Activated T-cell treated with anti-CD3 and anti-CD28 coated beads for 48 hours (primary cell): ENCODE measurements at places on chromosomes 11 and 22.

DNA sequence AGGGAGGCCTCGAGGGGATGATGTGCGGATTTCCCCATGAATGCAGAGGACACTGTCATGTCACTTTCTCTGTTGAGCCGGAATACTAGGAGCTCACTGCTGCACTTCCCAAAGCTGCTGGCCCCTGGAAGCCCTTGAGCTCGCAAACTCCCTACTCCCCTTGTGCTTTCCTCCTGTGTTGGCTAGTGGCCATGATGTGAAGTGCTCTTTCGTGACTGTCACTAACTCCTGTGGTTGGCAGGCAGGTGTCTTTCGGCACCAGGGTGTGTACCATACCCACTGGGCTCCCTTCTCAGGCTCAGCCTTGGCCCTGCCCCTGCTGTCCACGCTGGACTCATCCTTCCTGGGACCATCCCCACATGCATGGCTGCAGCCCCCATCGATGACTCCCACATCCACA lies 86.2 kb downstream of the BTBD10 start:
- DNase-seq: no peak

DNA sequence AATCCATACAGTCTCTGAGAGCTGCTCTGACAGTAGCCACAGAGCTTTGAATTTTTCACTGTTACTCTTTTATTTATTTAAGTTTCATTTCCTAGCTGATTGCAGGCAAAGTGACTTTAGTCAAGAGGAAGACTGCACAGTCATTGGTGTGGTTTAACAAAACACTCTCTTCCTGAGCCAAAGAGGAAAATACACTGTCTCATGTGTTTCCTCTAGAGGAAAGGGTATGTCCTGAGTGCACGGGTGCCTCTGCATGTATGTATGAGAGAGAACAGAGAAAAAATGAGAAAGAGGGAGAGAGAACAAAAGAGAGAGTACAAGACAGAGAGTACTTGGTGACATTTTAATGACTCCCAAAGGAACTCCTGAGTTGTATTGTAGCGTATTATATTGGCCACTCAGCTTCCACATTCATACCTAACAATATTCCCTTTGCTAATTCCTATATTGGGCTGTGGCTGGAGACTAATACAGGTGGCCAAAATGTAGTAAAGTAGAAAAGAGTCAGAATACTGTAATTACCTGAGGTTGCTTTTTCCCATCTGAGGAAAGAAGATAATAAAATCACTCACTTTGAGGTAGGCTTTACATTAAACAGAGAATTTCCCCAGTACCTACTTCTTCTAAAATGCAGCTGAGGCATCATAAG lies at the start of gene OR4D9:
Gene OR4D9 (plus strand): TSS at position 599 of the 649 bp plus-strand sequence. CDS start 3,374 bp downstream, outside the sequence.
- DNase-seq: no peak

DNA sequence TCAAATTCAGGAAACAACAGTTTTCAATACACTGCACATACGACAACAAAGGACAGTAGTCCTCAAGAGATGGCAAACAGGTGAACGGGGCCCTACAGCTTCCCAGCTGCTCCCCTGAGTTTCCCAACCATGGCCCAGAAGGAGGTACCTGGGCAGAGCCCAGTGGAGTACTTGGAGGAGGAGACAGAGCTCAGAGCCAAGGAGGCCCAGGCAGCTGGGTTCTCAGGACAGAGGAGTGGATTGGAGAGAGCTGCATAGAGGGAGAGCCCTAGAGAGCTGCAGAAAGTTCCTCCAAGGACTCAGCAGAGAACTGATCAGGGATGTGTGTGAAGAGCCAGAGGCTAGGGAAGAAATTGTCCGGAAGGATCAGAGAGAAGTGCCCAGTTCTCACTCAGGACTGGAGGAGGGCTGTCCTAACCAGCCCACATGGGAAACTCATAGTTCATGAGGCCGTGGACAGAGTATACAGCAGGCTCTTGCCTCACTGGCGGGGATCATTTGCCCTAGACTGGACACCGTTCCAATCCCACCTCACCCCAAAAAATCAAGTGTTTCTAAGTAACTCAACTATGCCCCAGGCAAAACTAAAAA lies 7.6 kb upstream of the ASCL2 start:
- no peak for DNase-seq

DNA sequence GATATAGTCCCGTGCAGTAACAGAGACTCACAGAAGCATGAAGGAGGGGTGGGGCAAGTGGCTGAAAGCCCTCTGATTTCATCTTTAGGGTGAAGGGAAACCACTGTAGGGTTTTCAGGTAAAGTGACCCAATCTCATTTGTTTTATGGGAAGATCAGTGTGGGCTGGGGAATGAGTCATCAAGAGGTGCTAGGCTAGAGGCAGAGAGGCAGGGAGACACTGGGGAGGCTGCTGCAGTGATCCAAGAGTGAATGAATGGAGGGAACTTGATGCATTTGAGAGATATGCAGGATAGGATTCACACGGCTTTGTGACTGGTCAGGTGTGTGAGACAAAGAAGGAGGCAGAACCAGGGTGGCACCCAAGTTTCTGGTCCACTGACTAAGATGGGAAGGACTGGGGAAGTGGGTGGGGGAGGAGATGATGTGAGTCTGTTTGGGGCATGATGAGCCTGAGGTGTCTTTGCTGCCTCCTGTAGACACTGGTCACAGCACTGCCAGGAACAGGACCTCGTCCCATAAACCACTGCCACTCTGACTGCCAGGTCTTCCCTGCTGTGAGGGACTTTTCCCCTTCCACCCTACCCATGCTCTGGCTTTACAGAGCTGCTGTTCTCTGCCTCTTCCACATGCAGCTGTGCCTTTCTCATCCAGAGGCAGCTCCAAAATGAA lies 239.0 kb downstream of the TENM4 start:
- no peak for DNase-seq

- no peak for DNase-seq
Observed at GRCh38 chr11:62552485-62553079, 6.0 kb upstream of the AHNAK start.

DNA sequence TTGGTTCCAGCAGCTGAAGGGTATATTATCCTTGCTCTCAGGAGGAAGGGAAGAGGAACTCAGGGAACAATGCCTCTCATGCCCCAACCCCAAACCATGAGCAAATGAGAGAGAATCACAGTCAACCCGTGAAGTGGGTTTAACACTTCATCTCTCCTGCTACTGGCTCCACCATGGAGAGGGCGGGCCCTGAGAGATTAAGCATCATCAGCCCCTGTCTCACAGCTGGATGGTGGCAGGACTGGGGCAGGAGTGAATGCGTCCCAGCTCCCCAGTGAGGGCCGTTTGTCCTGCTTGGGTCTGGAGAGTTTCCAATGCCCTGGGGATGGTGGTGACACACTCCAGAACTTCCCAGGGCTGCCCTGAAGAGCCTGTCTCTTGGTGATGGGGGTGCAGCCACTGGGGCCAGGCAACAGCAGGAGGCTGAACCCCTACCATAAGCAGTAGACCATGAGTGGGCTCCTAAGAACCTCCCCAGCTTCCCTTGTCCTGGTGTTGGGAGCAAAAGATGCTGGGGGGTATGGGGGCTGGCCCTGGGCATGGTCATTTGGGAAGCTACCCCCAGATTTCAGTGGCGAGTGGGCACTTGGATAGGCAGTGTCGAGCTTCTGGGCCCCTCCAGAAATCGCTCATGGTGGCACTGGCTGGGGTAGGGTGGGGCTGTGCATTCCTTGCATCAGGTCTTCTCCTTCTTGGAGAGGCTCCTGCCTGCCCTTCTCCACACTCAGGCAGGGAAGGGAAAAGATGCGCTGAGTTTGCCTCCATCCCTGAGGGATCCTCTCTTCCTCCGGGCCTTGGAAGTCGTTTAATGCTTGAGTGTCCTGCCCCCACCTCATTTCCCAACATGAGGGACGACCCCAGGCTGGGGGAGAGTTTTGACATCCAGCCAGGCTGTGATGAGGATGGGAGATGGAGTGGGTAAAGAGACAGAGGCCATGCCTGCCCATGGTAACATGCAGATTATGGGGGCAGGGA lies 157.5 kb downstream of the ST3GAL4 start:
- no peak for DNase-seq

- DNase-seq: no peak
Observed at GRCh38 chr22:20064140-20064480, 15.9 kb upstream of the DGCR8 start.

DNA sequence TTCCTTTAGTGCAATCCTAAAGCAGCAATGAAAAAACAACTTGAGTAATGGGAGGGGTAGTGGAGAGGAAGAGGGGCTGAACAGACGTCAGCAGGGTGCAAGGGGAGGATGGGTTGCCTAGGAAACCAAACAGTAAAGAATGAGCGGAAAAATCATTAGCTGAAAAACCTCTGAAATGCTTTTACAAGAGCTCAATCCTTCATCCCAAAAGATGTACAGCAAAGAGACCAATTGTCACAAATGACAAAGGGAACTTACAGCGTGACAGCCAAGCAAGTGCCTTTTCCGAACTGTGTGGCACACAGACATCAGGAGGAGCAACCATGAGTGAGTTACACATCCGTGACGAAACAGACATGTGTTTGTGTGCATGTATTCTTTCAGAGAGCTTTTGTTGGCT lies 104.6 kb downstream of the SIK3 start:
- DNase-seq: no peak

DNA sequence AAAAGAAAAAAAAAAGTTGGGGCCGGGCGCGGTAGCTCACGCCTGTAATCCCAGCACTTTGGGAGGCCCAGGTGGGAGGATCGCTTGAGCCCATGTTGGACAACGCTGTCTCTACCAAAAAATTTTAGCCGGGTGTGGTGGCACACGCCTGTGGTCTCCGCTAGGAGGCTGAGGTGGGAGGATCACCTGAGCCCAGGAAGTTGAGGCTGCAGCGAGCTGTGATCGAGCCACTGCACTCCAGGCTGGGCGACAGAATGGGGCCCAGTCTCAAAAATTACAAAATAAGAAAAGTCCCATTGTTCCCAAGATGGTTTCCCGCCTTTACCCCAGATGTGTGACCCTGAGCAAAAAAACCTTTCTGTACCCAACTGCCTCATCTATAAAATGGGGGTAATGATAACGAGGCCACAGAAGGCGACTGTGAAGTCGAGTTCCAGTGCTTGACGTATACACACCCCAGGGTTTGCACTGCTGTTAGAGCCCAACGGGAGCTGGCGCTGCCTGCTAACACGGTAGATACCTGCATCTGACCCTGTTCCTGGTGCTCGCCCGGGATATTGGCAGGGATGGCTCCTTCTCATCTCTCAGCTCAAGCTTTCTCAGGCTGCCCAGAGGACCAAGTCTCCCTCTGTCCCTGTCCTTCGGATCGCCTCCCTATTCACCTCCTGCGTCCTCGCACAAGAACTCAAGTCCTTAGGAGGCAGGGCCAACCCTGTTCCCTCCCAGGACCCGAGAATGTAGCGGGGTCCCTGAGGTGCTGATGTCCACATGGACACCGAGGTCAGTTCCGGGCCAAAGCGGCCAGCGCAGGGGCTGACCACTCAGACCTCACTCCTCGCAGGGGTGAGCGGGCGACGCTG lies 1.1 kb upstream of the RPLP2 start:
- no peak for DNase-seq

DNA sequence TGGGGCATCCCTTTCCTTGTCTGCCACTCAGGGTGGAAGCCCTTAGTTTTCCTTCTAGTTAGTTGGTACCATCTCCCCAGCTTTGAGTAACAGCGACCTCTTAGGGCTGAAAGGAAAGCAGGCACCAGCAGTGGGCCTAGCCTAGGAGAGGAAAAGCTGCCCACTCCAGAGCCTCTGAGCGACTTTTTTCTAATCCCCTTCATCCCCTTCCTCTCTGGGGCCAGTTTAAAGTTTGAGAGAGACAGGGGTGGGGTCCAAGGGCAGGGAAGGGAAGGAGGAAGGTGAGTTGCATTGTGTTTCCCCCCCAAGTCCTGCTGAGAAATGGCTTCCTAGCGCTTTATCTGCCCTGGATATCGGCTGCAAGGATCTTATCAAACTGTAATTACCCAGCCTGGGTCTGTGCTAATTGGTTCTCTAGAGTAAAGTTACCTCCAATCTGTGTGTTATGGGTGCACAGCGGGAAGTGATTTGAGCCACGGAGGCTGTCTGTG lies 573.9 kb upstream of the CADM1 start:
- DNase-seq: no peak

GRCh38 chr22:35380537-35381423 lies at the start of gene HMOX1:
TSS of gene HMOX1 (plus strand) at chr22:35381096. CDS start at chr22:35381174, 78 bp downstream.
- peak; percentile 48 for DNase-seq

GRCh38 chr11:59801981-59802638 lies 8.5 kb downstream of the MRPL16 start:
- no peak for DNase-seq

GRCh38 chr22:38397189-38398085 lies 57.6 kb downstream of the KCNJ4 start:
- no peak for DNase-seq

DNA sequence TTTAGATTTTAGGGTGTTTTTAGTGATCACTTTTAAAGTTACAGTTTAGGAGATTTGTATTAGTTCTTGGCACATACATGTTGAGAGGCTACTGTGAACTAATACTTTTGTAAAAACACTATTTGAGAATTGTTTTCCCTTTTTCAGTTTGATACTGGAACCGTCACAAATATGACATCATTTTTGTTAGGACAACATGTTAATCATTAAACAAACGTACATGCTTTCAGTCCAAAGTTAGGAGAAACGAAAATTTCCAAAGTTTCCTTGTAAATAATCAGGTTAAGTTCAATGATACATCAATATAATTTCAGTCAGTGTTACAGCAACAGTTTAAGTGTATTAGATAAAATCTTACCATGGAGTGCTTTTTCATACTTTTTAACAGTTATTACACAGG lies 53.1 kb downstream of the SPECC1L start:
- no peak for DNase-seq

GRCh38 chr22:17396516-17396915 lies 27.3 kb downstream of the CECR2 start:
- DNase-seq: no peak

- no peak for DNase-seq
Observed at GRCh38 chr11:69053169-69053477, 4.4 kb downstream of the TPCN2 start.

DNA sequence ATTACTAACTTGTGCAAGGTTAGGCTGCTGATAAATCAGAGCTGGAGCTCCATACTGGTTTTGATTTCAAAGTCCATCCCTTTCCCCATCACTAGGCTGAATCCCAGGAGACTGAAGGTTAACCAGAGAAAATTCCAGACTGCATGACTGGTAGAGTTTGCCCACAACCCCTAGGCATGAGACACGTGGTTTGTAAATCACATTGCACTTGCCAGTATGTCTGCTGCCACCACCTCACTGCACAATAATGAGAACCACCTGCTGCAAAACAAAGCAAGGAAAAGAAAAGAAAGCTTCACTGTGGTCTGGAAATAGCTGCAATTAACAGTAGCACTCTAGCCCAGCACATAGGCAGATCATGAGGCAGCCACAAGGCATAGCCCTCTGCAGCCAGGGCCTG lies 67.6 kb upstream of the NTM start:
- DNase-seq: no peak

- DNase-seq: no peak
Observed at GRCh38 chr11:96143041-96143521, 199.9 kb downstream of the MAML2 start.

- no peak for DNase-seq
Observed at GRCh38 chr22:27192135-27192829, 534.9 kb downstream of the MIAT start.

DNA sequence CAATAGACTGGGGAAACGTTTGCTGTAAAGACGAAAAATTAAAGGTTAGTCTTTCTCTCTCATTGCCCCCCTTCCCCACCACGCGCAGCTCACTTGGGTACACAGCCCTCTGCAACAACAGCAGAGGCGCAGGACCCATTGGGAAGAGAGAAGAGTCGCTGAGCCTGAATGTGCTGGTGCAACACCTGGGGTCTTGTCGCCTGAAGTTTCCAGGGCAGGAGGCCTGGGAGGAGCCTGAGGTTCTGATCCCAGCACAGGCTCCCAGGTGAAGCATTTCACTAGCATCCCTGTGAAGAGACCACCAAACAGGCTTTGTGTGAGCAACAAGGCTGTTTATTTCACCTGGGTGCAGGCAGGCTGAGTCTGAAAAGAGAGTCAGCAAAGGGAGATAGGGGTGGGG lies 116.2 kb upstream of the NTM start:
- DNase-seq: no peak

GRCh38 chr22:26797910-26798309 lies 140.5 kb downstream of the MIAT start:
- no peak for DNase-seq
